ENCODE measurements at places on chromosomes 11 and 22. TPM values are rescaled to one million over a fixed set of nuclear protein-coding genes. Genes with fewer than 3 reads are reported as not detected.

- DNase-seq = no peak
Measured at GRCh38 chr22:38067761-38068360, 10.7 kb downstream of the PICK1 start.

- DNase-seq = no peak
Measured at GRCh38 chr22:47233316-47234243, 471.1 kb downstream of the TBC1D22A start.

The FXYD2 gene
- 0.22 TPM for total RNA-seq

DNA sequence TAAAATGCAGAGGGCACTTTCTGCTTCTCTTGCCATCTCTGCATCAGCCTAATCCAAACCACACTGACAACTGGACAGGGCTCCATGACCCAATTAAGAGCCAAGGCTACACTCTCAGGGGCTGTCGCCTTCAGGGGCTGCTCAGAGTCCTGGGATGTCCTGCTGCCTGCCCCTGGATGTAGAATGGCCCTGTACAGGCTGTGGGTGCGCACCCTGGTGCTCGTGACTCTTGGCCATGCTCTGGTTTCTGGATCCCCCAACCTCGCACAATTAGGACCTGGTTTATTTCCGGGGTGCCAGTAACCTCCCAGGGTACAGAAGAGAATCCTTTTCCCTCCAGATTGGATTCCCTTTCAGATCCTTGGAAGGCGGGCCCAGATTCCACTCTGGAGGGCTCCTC is 11.3 kb downstream of the IFT27 start:
- no peak for DNase-seq

DNA sequence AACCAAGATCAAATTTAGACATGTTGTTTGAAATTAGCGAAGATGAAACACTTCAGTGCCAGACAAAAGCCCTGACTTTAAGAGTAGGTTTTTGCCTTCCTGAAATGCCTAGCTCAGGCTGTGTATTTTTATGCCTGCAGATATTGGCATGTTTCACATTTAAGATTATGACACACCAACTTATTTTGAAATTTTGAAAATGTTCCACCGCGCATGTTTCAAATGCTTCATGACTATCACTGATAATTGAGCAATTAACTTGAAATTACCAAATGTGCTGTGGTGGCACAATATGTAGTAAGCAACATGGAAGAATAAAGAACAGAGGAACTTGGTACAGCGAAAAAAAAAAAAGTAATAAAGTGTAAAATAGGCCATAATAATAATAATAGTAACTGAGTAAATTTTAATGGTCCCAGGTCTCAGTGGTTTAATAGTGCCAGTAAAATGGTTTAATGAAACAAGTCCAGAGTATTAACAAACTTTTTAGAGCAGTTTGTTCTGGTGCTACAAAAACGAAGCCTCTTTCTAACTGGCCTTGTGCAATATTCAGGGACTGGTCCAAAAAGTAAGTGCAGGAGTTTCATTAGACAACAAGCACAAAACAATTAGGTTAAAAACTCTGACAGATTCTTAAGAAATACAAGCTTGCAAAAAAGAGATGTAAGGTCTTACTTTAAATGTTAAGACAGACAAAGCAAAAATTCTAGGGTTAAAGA is 112.5 kb upstream of the SOX6 start:
- no peak for DNase-seq

- DNase-seq = no peak
Measured at GRCh38 chr22:30225220-30225927, 21.2 kb downstream of the LIF start.

- DNase-seq = no peak
Measured at GRCh38 chr11:72452495-72452894, 18.2 kb upstream of the CLPB start.

GRCh38 chr11:133570376-133570775 is 38.1 kb upstream of the OPCML start:
- no peak for DNase-seq

- no peak for DNase-seq
Measured at GRCh38 chr11:66868082-66868725, 11.3 kb downstream of the LRFN4 start.

- no peak for DNase-seq
Measured at GRCh38 chr11:104394508-104394907, 230.6 kb upstream of the PDGFD start.

DNA sequence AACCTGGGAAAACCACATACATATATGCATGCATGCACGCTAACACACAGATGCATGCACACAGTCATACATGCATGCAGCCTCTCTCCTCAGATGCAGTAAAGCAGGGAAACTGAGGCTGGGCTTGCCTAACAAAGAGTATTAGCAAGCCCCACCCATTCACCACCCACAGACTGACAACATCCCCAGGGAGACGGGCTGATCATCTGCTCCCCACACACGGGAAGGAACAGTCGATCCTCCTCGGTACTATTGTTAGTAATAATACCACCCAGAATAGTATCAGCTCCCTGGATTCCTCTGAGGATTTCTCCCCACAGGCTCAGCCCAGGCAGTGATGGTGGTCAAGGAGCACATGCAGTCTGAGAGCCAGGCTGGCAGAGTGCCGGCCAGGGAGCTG is 41.2 kb downstream of the SLC22A12 start:
- DNase-seq = no peak

The INPP5J gene
- total RNA-seq = under 0.01 TPM

The VWA5A gene
- 4.1 TPM for total RNA-seq

The DGCR6L gene
- 47.6 TPM for total RNA-seq

The AGBL2 gene
- total RNA-seq = 0.20 TPM

The APOL3 gene
- total RNA-seq = 95.7 TPM

DNA sequence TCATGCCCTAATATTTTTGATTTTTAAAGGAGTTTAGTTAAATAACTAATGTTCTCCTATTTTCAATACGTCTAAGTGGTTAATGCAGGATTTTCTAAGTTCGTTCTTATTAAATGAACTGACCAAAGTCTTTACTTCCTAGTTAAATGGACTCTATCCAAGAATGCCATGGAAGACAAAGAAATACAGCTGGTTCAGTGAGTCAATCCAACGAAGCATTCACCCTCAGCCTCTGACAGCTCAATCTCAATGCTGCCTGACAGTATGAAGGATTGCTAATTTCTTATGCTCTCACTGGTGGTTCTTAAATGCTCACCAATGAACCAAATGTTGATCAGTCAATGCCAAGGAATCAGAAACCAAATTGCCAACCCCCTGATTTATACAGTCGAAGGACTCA is 219.4 kb downstream of the CADM1 start:
- no peak for DNase-seq

DNA sequence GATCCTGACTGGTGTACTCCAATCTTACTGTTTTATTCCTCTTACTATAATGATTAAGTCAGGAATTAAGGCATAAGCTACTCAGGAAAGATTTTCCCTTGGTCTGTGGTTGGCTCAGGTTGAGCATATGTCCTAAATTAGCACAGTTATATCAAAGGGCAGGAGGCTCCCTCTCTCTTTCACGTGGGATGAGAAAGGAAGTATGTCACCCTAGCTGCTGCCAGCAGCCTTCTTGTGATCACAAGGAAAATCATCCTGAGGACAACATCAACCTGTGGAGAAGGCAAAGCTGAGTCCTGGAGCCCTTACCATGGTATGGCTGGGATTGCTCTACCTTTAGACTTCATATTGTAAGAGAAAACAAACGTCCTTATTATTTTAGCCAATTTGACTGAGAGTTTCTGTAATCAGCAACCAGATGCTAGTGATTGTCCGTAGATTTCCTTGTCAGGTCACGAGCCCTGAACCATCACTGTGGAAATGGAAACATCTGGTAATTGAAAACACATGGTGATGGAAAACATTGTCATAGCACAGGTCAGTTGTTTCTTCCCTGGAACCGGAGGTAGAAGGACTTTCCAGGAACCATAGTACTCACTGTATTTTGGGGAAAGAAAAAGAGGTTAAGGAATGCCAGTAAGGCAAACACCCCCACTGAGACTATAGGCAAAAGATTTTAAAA is 40.6 kb upstream of the DEUP1 start:
- no peak for DNase-seq

The ART1 gene
- not detected for total RNA-seq
